ENCODE measurements at places on chromosomes 5 and 9.

GRCh38 chr5:155767470-155767869 is 559.5 kb upstream of the SGCD start:
- no peak for DNase-seq

- DNase-seq: no peak
These were observed 84.5 kb downstream of the PCSK1 start for GRCh38 chr5:96348536-96348935.

DNA sequence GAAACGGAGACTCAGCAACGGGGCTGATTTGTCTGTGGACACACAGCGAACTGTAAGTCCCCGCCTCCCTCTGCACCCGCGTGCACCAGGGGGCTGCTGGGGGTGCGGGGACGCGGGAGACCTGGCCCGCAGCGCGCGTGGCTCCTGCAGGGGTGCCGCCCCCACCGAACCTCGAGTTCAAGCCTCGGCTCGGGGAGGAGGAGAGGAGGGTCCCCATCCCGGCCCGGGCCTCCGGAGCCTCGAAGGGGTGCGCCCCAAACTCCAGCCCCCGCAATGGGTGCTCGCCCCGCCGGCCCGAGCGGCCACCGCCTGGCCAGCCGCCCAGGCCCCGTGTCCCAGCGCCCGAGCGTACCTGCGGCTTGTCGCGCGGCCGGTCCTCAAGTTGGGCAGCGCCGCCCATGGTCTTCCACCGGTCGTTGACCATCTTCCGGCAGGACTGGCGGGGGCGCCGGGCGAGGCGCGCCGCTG is 829 bp downstream of the FIBCD1 start:
- DNase-seq: no peak

- no peak for DNase-seq
These were observed 283.8 kb downstream of the PDE4D start for GRCh38 chr5:59609501-59610265.

GRCh38 chr5:59560553-59560952 is 333.0 kb downstream of the PDE4D start:
- DNase-seq: no peak

DNA sequence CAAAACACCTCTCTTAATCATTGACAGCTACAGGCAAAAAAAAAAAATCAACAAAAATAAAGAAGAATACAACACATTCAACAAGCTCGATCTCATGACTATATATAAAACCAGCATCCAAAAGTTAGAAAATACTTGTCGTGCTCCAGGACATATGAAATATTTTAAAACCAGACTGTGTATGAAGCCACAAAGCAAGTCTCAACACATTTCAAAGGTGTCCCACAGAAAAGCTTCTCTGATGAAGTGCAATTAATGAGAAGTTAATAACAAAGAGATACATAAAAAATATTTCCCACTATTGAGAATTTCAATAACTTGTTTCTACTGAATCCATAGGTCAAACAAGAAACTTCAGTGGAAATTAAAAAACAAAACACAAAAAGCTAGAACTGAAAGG is 178.7 kb downstream of the PLK2 start:
- DNase-seq: no peak

- DNase-seq: no peak
These were observed 18.7 kb upstream of the WDR38 start for GRCh38 chr9:124834591-124834990.

DNA sequence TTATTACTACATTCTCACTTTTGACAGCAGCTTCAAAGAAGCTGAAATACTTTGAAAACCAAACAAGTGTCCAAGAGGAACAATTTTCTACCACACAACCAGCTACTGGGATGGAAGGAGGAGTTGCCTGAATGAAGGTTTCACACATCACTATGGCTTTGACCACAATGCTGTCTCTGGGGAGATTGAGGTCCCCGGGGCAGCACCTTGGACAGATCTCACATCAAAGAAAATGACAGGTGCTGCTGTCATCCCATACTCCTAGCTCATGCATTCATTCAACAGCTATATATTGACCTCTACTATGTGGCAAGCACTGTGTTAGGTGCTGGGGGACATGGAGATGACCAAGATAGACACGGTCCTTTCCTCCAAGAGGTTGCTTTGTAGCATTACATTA is 233.2 kb upstream of the RASEF start:
- no peak for DNase-seq
